ENCODE measurements at places on chromosomes 3 and 15. TPM values are rescaled to one million over a fixed set of nuclear protein-coding genes. Genes with fewer than 3 reads are reported as not detected.

GRCh38 chr3:69998759-69999139 is 784 bp upstream of the SAMMSON start:
- H3K36me3 ChIP-seq: no peaks in the 10 kb centered on the region
- no peak overlapping the region for H3K4me3 ChIP-seq
- H3K4me1 ChIP-seq: no peaks in the 10 kb centered on the region
- DNase-seq: no peak

- no peak overlapping the region for H3K4me3 ChIP-seq
- peaks cover 2% of the 10 kb centered on the region for H3K36me3 ChIP-seq
- H3K27ac ChIP-seq: no peak overlapping the region
- no peak for DNase-seq
- H3K27me3 ChIP-seq: no peaks in the 10 kb centered on the region
- H3K4me1 ChIP-seq: peaks cover 14% of the 10 kb centered on the region
Measured at GRCh38 chr3:141392416-141392815, 24.1 kb downstream of the ZBTB38 start.

GRCh38 chr15:95887666-95888390 is 442.7 kb upstream of the NR2F2 start:
- H3K4me1 ChIP-seq: no peaks in the 10 kb centered on the region
- peaks cover 28% of the 10 kb centered on the region for H3K27me3 ChIP-seq
- DNase-seq: no peak
- no peaks in the 10 kb centered on the region for H3K36me3 ChIP-seq
- H3K27ac ChIP-seq: no peak overlapping the region
- H3K4me3 ChIP-seq: no peak overlapping the region

Gene POLQ
- total RNA-seq: 29.0 TPM

- no peak for DNase-seq
- H3K4me3 ChIP-seq: no peak overlapping the region
- no peaks in the 10 kb centered on the region for H3K4me1 ChIP-seq
- H3K27me3 ChIP-seq: no peaks in the 10 kb centered on the region
Measured at GRCh38 chr3:34212175-34212574, 413.7 kb downstream of the PDCD6IP start.

DNA sequence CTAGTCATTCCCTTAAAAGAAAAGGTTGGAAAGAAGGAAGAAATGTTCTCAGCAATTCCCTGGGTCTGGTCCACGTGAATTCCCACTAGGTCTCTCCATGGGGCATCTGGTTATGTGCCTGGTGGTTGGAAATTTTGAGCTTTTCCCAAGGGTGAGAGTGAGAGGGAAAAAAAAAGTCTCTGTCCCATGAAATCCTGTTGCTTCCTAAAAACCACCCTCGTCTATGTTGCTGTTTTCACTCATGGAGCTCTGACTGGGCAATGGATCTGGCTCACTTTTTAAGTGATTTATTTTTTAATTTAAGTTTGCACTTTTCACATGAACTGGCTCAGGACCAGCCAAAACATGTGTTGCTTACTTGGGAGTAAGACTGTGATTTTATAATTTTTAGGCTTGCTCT is 190.1 kb downstream of the CHST2 start:
- H3K4me1 ChIP-seq: no peaks in the 10 kb centered on the region
- no peaks in the 10 kb centered on the region for H3K27me3 ChIP-seq
- no peaks in the 10 kb centered on the region for H3K36me3 ChIP-seq
- H3K4me3 ChIP-seq: no peak overlapping the region
- no peak overlapping the region for H3K27ac ChIP-seq

DNA sequence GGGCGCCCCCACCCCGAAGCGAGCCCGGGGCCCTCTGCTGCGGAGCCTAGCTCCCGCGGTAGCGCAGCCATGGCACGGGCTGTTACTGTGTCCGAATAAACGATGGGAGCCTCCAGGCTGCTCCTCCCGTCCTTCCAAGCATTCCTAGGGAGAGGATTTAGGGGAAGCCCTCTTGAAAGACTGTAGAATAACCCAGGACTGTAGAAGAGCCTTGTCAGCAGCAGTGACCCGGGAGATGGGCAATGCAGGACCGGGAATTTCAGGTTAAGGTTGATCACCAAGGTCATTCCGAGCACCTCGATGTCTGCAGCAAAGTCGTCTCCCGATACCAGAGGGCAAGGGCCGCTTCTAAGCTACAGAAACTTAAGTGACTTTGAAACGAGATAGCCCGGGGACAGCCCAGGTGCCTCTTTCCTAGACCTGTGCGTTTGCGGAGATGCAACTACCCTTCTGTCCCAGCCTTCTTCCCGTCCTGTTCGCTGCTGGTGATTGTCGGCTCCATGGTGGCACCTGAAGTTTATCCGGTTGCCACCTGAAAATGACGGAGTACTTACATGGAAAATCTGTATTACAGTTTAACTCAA is 753 bp upstream of the MYO5A start:
- DNase-seq: peak; percentile 12
- peak overlapping the region; percentile 79 for H3K27ac ChIP-seq
- H3K4me1 ChIP-seq: peaks cover 23% of the 10 kb centered on the region
- peak overlapping the region; percentile 65 for H3K4me3 ChIP-seq

DNA sequence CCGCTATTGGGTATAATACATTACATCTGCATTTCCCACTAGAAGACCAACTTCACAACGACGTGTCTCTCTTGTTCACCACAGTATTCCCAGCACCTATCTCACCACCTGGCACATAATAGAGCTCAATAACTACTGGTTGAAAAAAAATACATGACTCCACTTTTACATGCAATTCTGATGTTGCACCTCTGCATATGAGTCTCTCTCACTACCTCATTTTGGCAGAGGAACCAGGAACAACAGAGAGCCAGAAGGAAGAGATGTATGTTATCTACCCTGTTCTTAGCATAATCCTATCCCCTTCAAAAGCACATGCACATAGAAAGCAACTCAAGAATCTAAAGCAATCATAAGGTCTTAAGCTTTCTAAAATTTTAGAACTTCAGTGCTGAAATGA is 61.6 kb downstream of the SHQ1 start:
- H3K27me3 ChIP-seq: no peaks in the 10 kb centered on the region
- no peak for DNase-seq
- peaks cover 25% of the 10 kb centered on the region for H3K36me3 ChIP-seq
- H3K27ac ChIP-seq: no peak overlapping the region
- H3K4me3 ChIP-seq: no peak overlapping the region
- H3K4me1 ChIP-seq: peaks cover 11% of the 10 kb centered on the region

Gene CNTN3
- total RNA-seq: not detected

Gene PTPRG
- not detected for total RNA-seq

- H3K36me3 ChIP-seq: no peaks in the 10 kb centered on the region
- no peak overlapping the region for H3K4me3 ChIP-seq
- H3K27ac ChIP-seq: no peak overlapping the region
- no peaks in the 10 kb centered on the region for H3K27me3 ChIP-seq
- no peak for DNase-seq
- no peaks in the 10 kb centered on the region for H3K4me1 ChIP-seq
Measured at GRCh38 chr3:94379264-94379663, 316.4 kb downstream of the NSUN3 start.

DNA sequence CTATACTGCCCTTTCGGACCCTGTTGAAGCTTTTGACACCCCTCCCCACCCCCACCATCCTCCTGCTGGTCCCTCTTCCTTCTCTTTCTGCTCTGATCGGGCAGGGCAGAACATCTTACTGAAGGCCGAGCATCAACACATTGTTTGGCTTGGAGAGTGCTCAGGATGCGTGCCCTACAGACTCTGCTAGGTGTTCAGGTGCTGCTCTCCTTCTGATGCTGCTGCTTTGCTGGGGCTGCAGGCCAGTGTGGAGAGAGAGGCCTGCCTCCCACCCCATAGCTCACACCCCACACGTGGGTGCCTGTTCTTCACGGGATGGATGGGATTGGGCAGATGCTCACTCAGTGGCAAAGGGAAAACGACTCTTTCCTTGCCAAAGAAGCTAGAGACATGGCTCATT is 89.8 kb upstream of the ONECUT1 start:
- no peak overlapping the region for H3K4me3 ChIP-seq
- DNase-seq: no peak
- peaks cover 8% of the 10 kb centered on the region for H3K27me3 ChIP-seq
- H3K36me3 ChIP-seq: no peaks in the 10 kb centered on the region
- H3K4me1 ChIP-seq: no peaks in the 10 kb centered on the region

DNA sequence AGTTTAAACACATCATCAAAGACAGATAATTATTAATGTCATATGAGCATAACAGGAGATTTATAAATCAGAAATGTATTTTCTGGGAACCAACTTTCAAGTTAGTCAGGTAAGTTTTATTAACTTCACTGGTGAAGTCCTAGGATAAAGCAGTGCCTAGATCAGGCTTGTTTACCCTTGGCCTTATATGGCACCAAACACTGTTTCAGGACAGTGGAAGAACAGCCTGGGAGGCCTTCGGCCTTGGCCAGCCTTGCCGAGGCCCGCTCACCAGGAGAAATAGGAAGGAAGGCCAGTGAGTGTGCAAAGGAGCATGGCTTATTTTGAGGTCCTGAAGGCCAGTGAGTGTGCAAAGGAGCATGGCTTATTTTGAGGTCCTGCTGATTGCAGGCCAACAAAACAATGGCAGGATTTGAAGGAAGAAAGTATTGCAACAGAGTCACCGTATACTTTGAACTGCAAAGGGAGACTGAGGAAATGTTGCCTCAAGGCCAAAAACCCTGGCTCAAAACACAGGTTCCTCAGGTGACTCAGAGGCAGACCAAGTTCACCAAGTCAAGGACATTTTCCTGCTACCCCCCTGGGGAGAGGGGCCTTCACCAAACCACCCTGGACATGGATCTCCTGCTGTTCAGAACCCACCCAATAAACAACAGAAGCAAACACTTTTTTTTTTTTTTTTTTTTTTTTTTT is 174.3 kb downstream of the TP63 start:
- H3K36me3 ChIP-seq: no peaks in the 10 kb centered on the region
- H3K27ac ChIP-seq: peak overlapping the region; percentile 50
- no peak overlapping the region for H3K4me3 ChIP-seq
- no peaks in the 10 kb centered on the region for H3K27me3 ChIP-seq
- no peak for DNase-seq

DNA sequence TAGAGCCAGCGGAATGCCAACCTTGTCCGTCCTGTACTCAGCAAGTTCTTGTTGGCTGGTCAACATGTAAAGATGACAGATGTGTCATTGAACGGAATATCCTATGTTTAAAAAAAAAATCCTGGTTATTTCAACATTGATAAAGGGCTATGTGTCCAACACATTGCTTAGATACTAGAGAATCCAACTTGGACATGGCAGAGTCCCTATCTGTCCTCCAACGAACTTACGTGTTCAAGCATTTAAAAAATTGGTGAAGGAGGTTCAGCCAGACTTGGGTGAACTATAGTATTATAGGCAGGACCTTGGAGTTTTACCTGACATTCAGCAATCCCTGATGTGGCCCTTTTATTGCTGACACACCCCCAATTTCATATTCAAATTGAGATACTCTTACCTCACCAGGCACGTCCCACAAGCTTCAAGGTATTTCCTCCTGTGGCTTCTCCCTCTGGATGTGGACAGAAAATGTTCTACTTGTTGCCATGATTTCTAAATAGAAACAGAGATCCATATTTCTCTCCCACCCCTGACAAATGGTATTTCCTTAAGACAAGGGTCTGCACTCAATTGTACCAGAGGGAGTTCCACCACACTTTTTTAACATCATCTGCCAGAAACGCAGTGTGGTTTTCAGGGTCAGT is 207.7 kb upstream of the TPM1 start:
- no peaks in the 10 kb centered on the region for H3K27me3 ChIP-seq
- H3K36me3 ChIP-seq: no peaks in the 10 kb centered on the region
- H3K4me3 ChIP-seq: no peak overlapping the region
- H3K27ac ChIP-seq: no peak overlapping the region
- no peak for DNase-seq
- no peaks in the 10 kb centered on the region for H3K4me1 ChIP-seq

Gene ECE2
- total RNA-seq: not detected

Gene FEZF2
- total RNA-seq: not detected

DNA sequence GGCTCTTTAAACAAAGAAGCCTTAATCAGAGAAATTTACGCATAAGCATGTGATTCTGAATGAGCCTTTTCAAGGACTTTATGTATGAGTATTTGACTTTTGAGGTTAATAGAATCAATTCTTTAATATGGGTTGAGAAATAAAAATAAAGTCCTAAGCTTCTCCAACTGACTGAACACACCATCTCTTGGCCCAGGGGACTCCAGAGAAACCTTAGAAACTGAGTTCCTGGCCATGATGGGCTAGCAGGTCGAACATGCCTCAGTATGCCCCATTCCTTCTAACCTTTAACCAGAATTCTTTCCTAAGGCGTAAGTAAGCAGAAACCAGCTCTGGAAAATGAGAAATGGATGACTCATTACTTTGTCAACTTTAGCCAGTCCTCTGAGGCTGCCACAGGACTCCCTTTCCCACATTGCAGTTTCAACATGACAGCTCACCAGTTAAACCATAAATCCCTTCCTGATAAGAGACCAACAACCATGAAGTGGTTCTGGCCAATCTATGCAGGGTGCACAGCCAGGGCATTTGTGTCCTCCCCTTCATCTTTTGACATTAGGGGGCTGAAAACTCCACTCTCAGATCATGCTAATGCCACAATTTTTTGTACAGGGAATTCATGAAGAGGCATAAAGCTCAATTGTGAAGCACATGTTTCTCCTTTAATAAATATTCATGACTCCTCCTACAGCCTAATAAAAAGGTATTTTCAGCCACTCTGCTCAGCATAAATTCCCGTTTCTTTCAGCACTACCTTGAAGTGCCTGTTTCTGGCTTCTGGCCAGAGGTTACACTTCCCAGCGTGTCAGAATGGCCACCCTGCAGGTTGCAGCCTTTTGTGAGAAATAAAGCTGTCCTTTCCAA is 33.3 kb downstream of the TM4SF18 start:
- no peak for DNase-seq
- H3K36me3 ChIP-seq: no peaks in the 10 kb centered on the region
- peaks cover 46% of the 10 kb centered on the region for H3K27me3 ChIP-seq
- H3K4me1 ChIP-seq: no peaks in the 10 kb centered on the region

Gene CILP
- 0.12 TPM for total RNA-seq

Gene GOLGA6L24
- total RNA-seq: not detected

DNA sequence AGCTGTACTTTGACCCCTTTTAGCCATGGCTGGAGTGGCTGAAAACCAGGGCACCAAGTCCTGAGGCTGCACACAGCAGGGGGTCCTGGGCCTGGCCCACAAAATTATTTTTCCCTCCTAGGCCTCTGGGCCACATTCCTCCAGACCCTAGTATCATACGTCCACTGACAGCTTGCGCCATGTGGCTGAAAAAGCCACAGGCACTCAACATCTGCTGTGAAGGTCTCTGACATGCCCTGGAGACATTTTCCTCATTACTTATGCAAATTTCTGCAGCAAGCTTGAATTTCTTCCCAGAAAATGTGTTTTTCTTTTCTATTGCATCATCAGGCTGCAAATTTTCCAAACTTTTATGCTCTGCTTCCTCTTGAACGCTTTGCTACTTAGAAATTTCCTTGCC is 239.0 kb downstream of the SQOR start:
- no peaks in the 10 kb centered on the region for H3K36me3 ChIP-seq
- H3K27ac ChIP-seq: no peak overlapping the region
- no peaks in the 10 kb centered on the region for H3K27me3 ChIP-seq
- H3K4me3 ChIP-seq: no peak overlapping the region

Gene IL5RA
- not detected for total RNA-seq

Gene CADM2
- total RNA-seq: not detected

Gene SLC35G2
- not detected for total RNA-seq

DNA sequence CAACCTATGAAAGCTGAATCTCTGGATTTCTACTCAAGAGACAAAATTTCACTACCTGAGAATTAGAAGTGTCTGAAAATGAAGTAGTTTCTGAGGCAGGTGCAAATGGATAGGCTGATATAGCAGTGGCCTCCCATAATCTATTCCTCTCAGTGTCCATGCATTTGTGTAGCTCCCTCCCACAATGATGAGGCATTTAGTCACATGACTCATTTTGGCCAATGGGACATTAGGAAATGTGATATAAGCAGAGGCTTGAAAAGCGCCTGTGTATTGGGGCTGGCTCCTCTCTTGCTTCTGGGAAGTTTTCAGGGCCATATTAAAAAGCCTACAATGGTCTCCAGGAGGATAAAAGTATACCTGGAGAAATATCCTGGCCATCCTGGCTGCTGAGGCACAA is 79.7 kb upstream of the MRPL3 start:
- no peak overlapping the region for H3K27ac ChIP-seq
- no peaks in the 10 kb centered on the region for H3K4me1 ChIP-seq
- no peak overlapping the region for H3K4me3 ChIP-seq
- H3K27me3 ChIP-seq: peaks cover 6% of the 10 kb centered on the region
